ENCODE measurements at places on chromosomes 3 and 15.
A peak's percentile ranks its signal among the peaks of the same experiment; 100 is the strongest.

- peak; percentile 67 for DNase-seq
Observed at GRCh38 chr3:113242096-113242581, 30.8 kb downstream of the BOC start.

DNA sequence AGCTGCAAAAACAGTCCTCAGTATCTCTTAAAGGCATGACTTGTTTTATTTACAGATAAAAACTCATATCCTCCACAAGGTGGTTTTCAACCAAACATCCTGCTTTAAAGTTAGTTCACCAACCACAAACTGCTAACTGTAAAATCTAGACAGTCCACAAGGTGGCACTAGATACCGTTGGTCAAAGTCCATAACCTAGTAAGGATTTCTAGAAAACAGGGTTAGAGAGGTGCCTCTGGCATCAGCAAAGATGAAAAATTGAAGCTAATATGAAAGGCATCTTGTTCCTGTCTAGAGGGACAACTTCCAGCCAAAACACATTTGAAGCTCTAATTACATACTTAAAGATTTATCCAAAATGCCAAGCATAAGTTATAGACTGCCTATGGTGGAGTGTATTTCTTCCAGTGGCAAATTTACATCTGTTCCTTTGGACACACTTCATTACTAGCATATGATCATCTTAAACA is 56.0 kb downstream of the ZMAT3 start:
- DNase-seq: peak; percentile 91

DNA sequence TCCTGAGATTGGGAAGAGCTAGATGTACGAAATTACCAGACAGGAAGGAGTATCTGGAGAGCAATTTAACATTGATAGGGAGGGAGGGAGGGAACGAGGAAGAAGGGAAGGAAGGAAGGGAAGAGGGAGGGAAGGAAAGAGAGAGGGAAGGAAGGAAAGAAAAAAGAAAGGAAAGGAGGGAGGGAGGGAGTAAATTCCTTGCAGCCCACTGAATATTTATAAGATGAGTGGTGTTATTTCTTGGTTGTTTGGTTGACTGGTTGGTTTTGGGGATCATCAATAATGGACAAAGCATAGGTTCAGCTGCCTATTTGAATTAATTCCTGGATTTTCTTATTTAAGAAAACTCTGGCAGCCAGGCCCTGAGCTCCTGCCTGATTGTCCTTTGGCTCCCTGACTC is 15.5 kb upstream of the TSEN2 start:
- DNase-seq: no peak

DNA sequence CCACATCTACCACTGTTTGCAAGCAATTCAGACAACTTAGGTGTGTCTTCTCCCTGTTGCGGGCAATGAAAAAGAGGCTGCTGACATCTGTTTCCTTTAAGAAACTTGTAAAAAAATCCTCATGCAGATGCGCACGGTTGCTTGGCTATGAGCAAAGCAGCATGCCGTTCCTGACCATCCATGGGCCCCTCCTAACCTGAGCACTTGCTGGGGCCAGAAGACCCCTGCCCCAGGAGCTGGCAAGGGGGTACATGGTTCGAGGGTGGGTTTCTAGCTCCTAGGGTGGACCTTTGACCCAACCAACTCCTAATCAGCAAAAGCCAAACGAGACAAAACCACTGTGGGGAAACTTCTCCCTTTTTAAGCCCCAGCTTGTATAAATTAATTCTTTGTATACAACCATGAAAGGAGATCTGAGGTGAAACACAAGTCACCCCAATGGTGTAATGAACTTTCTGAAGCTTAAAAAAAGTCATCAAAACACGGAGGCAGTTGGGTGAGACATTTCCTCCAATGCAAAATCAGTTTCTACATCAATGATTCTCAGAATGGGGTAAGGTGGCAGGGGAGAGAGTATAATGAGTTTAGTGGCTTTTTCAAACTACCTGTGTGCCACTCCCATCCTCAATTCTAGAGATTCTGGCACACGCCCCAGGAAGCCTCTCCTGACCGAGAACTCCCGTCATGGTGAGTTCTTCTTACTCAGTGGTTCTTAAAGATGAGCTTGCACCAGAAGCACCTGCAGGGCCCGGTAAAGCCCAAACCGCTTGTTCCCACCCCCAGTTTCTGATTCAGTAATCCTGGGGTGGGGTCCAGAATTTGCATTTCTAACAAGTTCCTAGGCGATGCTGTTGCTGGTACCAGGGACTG is 44.1 kb downstream of the CPN2 start:
- no peak for DNase-seq

- no peak for DNase-seq
Observed at GRCh38 chr3:149363053-149363452, 14.4 kb downstream of the TM4SF1 start.

- no peak for DNase-seq
Observed at GRCh38 chr3:171684221-171684620, 126.1 kb downstream of the PLD1 start.

DNA sequence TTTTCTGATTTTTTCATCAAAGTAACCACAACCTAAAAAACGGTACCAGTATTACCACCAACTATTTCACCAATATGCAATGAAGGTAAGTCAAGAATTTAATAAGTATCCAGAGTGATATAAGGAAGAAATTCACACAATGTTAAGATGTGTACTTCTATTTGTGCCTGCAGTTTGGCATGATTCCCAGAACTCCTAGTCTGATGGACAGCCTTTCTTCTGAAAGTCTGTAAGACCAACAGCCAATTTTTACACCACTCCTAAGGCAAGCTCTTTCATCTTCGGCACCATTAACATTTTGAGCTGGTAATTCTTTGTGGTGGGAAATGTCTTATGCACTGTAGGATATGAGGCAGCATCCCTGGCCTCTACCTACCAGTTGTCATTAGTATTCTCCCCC is 108.3 kb downstream of the VPS13C start:
- DNase-seq: no peak

DNA sequence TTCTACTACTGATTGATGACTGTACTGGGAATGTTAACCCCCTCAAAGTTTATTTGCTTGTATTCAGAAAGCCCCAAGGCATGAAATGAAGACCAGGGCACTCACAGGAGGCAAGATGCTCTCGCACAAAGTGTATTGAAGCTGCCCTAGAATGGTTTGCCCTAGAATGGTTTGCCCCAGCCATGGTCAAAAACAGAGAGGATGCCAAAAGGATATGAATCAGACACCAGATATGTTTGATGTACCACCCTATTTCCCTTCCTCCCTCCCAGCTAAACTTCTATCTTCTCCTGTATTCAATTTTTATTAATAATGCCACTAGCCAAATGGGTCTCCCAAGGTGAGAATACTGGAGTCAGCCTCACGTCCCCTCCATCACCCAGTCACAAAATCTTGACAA is 101.3 kb downstream of the TMCO5A start:
- DNase-seq: peak; percentile 46

- DNase-seq: peak; percentile 82
Observed at GRCh38 chr15:48592221-48592731, 53.2 kb downstream of the FBN1 start.
